ENCODE measurements at places on chromosomes 6 and 20.

DNA sequence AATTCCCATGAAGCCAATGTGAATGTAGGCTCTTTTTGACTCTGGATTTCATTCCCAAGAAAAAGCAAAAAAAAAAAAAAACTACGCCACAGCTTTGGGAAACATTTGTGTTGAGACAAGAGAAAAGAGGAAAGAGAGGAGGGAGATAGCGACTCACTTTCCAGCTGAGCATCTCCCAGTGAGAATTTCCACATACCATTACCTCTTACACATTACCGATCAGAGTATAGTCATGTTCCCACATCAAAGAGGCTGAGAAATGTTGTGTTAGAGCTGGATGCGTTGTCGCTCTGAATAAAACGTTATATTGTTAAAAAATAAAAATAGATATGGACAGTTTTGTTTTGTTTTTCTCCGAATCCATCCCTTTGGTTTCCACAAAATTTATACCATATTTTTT lies 1019.3 kb upstream of the ADGRB3 start:
- H3K36me3 ChIP-seq, result no peaks in the 10 kb centered on the region
- no peaks in the 10 kb centered on the region for H3K4me1 ChIP-seq
- H3K4me3 ChIP-seq, result no peak overlapping the region
- no peak for DNase-seq

- H3K4me3 ChIP-seq, result peak overlapping the region; percentile 98
- no peaks in the 10 kb centered on the region for H3K36me3 ChIP-seq
- H3K4me1 ChIP-seq, result peaks cover 24% of the 10 kb centered on the region
- H3K27ac ChIP-seq, result peak overlapping the region; percentile 82
- peak; percentile 11 for DNase-seq
- no peaks in the 10 kb centered on the region for H3K27me3 ChIP-seq
Measured at GRCh38 chr20:461254-462198, 807 bp downstream of the TBC1D20 start.

DNA sequence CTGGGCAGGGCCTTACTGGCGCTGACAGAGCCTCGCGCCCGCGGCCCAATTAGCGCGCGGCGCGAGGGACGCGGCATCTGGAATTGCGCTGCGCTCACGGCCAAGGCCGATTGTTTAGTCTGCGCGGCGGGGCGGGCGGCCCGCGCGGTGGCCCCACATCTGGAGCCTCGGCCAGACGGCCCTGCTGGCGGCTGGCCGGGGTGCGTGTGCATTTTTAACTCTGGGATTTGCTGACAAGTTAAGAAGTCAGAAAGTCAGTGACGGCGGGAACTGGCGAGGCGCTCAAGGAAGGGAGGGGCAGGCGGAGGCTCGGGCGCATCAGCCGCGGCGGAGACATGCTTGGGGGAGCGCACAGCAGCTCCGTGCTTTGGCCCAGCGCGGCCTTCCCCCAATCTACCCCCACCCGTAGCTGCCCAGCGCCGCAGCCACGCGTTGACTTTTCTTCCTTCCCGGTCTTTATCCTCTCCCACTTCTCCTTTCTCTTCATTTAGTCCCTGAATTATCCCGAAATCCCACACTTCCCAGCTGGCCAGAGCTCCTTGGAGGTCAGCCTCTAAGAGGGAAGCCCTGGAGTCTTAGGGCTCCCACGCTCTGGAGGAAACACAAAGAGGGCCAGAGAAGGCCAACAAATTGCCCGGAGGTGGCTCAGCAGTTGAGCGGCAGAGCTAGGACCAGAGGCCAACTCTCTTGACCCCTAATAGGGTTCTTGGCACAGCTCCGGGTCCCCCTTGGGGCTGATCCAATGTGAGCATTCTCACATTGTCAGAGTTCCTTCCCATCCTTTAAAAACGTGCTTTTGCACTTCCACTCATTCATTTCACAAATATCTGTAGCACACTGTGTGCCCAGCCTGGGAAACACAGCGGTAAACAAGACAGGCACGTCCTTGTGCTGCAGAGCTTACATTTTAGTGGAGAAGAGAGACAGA lies 40.8 kb upstream of the FOXP4 start:
- H3K27ac ChIP-seq, result peak overlapping the region; percentile 92
- H3K4me3 ChIP-seq, result peak overlapping the region; percentile 6
- no peaks in the 10 kb centered on the region for H3K27me3 ChIP-seq
- H3K36me3 ChIP-seq, result no peaks in the 10 kb centered on the region

DNA sequence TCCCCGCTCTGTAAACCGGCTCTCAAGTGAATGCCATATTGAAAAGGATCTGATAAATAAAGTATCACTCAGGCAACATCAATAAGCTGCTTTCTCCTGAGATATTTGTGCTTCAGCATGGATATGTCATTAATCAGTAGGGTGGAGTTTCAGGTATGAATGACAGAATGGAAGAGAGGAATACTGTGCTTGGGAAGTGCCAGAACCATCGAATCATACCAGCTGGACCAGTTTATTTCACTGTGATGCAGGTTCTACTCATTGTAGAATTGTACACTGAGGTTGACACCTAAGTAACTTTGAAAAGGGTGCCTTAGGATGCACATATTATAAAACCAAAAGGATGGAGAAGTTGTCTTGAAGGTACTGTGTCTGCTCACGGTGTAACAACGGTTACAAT lies 17.9 kb upstream of the TBC1D7 start:
- H3K4me3 ChIP-seq, result no peak overlapping the region
- no peaks in the 10 kb centered on the region for H3K36me3 ChIP-seq
- no peaks in the 10 kb centered on the region for H3K27me3 ChIP-seq
- no peak for DNase-seq

DNA sequence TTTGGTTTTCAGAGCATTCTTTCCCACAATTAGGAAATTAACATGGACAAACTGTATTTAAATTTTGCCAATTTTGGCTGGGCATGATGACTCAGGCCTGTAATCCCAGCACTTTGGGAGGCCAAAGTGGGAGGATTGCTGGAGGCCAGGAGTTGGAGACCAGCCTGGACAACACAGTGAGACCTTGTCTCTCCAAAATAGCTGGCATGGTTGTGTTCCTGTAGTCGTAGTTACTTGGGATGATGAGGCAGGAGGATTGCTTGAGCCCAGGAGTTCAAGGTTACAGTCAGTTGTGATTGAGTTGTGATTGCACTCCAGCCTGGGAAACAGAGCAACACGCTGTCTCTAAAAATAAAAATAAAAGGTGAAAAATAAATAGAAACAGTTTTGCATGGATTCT lies 15.0 kb downstream of the PANK2 start:
- H3K36me3 ChIP-seq, result no peaks in the 10 kb centered on the region
- no peak overlapping the region for H3K4me3 ChIP-seq
- peaks cover 55% of the 10 kb centered on the region for H3K4me1 ChIP-seq
- no peaks in the 10 kb centered on the region for H3K27me3 ChIP-seq
- DNase-seq, result no peak

GRCh38 chr20:44017905-44018258 lies 103.2 kb downstream of the TOX2 start:
- no peak overlapping the region for H3K27ac ChIP-seq
- no peak overlapping the region for H3K4me3 ChIP-seq
- H3K36me3 ChIP-seq, result no peaks in the 10 kb centered on the region
- H3K27me3 ChIP-seq, result peaks cover 10% of the 10 kb centered on the region

GRCh38 chr6:166194914-166195859 lies 27.5 kb upstream of the TBXT start:
- no peak overlapping the region for H3K4me3 ChIP-seq
- H3K36me3 ChIP-seq, result no peaks in the 10 kb centered on the region
- no peaks in the 10 kb centered on the region for H3K27me3 ChIP-seq
- H3K4me1 ChIP-seq, result peaks cover 5% of the 10 kb centered on the region

- no peak overlapping the region for H3K4me3 ChIP-seq
- DNase-seq, result no peak
- H3K4me1 ChIP-seq, result peaks cover 20% of the 10 kb centered on the region
- no peak overlapping the region for H3K27ac ChIP-seq
- H3K36me3 ChIP-seq, result no peaks in the 10 kb centered on the region
Measured at GRCh38 chr20:45354423-45355208, 6.4 kb upstream of the SDC4 start.

DNA sequence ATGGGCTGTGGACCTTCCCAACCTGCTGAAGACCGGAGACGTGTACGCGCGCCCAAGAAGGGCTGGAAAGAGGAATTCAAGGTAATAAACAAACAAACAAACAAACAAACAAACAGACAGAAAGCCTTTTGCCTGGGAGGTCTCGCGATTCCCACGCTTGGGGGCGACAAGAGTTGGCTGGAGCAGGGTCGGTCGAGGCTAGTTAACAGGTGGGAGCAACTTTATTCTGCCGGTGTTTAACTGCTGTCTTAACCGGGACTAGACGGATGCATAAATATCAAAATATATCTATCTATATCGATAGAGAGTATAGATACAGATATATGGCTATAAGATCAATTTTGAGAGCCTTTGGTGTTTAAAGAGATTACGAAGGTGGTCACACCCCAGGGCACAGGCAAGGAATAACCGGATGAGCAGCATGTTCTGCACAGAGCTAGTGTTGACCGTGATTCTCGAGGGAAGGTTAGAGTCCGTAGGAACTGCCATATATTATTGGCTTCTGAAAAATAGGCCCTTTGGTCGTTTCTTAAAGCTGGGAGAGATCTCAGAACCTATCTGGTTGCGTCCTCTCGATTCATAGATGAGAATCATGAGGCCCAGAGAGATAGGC lies 514 bp downstream of the STMND1 start:
- H3K4me3 ChIP-seq, result peak overlapping the region; percentile 26
- H3K36me3 ChIP-seq, result no peaks in the 10 kb centered on the region
- H3K27ac ChIP-seq, result no peak overlapping the region

DNA sequence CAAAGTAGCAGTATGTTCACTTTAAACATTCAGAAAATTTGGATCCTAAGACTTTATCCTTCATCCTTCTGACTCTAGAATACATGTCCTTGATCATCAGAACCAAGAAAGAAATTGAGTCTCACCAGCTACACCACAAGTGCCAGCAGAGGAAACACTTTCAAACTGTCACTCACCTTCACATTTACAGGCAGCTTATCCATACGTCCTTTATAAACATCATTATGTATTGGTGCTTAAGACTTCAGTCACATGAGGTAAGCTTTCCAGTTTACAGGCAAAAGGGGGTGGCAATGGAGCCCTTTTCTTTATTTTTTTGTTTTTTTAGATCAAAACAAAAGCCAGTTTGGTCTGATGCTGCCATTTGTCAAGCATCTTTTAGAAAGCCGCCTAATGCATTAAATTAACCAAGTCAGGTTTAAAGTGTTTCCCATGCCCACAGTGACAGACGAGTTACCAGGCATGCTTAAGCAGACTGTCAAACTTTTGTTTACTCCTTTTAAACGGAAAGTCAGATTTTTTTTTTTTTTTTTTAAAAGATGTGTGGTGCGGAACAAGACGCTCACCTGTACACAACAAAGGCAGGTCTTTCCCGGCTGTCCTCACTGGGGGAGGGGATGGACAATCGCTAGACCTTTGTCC lies 952 bp upstream of the BRPF3 start:
- peaks cover 14% of the 10 kb centered on the region for H3K36me3 ChIP-seq
- no peaks in the 10 kb centered on the region for H3K27me3 ChIP-seq
- H3K4me1 ChIP-seq, result no peaks in the 10 kb centered on the region
- peak overlapping the region; percentile 99 for H3K27ac ChIP-seq
- DNase-seq, result no peak

DNA sequence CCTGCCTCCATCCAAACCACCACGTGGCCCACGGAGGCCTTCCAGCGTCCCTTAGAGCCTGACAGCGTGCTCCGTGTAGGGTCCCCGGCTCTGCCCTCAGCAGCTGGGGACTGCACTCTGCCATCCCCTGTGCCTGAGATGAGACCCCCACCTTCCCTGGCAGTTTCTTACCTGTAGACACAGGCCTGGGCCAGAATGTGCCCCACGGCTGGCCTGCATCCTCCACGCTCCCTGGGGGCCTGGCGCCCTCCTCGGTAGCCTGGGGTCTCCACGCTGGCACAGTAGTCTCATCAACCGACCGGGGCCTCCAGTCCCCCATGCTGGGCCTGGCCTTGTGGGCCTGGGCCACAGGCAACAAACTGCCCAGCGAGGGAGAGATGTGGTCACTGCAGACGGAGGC lies 9.6 kb downstream of the DACT2 start:
- H3K27me3 ChIP-seq, result no peaks in the 10 kb centered on the region
- no peaks in the 10 kb centered on the region for H3K36me3 ChIP-seq
- DNase-seq, result no peak
- H3K4me1 ChIP-seq, result no peaks in the 10 kb centered on the region

GRCh38 chr6:134132494-134133141 lies 80.2 kb upstream of the SLC2A12 start:
- H3K4me3 ChIP-seq, result no peak overlapping the region
- no peak for DNase-seq
- no peaks in the 10 kb centered on the region for H3K27me3 ChIP-seq

GRCh38 chr6:52992980-52993920 lies 1.8 kb downstream of the GSTA4 start:
- H3K4me1 ChIP-seq, result peaks cover 28% of the 10 kb centered on the region
- peak overlapping the region; percentile 49 for H3K4me3 ChIP-seq
- H3K27me3 ChIP-seq, result no peaks in the 10 kb centered on the region
- peak overlapping the region; percentile 84 for H3K27ac ChIP-seq
- DNase-seq, result no peak

DNA sequence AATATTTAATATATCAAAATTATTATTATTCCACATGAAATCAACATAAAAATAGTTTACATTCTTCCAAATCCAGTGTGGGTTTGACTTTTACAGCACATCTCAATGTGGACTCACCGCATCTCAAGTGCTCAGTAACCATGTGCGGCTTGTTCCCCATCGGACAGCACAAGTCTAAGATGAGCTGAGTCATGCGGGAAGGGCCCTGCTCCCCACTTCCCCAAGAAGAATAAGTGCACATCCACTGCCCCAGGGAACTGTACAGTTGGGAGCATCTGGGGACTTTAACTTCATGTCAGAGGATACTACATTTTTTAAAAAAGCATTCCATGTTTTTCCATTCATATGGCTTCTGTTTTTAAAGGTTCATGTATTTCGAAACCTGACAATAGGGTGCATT lies 325.6 kb downstream of the BTBD3 start:
- H3K27me3 ChIP-seq, result no peaks in the 10 kb centered on the region
- no peaks in the 10 kb centered on the region for H3K4me1 ChIP-seq
- H3K4me3 ChIP-seq, result no peak overlapping the region
- DNase-seq, result no peak

DNA sequence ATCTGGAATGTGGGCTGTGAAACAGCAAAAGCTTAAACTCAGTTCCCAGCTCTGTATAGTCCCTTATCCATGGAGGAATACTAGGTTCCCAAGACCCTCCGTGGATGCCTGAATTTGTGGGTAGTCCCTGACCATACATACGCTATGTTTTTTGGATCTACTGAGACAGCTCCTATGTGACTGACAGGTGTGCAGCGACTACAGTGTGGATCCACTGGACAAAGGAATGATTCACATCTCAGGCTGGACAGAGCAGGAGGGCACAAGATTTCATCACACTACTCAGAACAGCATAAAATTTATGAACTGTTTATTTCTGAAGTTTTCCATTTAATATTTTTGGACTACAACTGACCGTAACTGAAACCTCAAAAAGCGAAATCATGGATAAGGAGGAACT lies 125.3 kb downstream of the MAP7 start:
- no peaks in the 10 kb centered on the region for H3K4me1 ChIP-seq
- no peak for DNase-seq
- H3K36me3 ChIP-seq, result no peaks in the 10 kb centered on the region
- H3K27ac ChIP-seq, result no peak overlapping the region

- H3K36me3 ChIP-seq, result no peaks in the 10 kb centered on the region
- no peak overlapping the region for H3K4me3 ChIP-seq
- DNase-seq, result no peak
Measured at GRCh38 chr6:106773996-106774629, 144.7 kb downstream of the QRSL1 start.
